Spleen (tissue), 13 donors: ENCODE measurements at places on chromosomes 4 and X. TPM values are rescaled to one million over a fixed set of nuclear protein-coding genes. Genes with fewer than 3 reads are reported as not detected.

DNA sequence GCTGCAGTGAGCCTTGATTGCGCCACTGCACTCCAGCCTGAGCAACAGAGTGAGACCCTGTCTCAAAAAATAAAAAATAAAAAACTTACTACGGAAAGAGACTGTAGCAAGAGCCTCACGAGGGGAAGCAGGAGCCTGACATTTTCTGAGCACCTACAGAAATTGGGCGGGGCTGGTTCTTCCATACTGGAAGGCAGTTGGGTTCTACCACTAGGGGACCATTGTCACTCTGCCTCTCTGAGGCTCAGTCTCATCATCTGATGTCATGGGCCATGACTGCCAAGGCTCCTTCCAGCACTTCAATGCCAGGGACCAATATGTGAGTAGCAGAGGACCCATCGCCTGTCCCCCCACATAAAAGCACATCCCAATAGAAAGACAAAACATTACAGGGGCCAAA lies 8.2 kb downstream of the SH3KBP1 start:
- no peak for DNase-seq

HTN3 gene
- not detected for polyA plus RNA-seq

GRCh38 chrX:51891821-51892551 lies 1.4 kb upstream of the MAGED1 start:
- DNase-seq, result no peak

- no peak for DNase-seq
Measured at GRCh38 chr4:7852568-7853185, 87.0 kb downstream of the AFAP1 start.

- no peak for DNase-seq
Measured at GRCh38 chr4:146932116-146932515, 13.5 kb downstream of the TTC29 start.

DNA sequence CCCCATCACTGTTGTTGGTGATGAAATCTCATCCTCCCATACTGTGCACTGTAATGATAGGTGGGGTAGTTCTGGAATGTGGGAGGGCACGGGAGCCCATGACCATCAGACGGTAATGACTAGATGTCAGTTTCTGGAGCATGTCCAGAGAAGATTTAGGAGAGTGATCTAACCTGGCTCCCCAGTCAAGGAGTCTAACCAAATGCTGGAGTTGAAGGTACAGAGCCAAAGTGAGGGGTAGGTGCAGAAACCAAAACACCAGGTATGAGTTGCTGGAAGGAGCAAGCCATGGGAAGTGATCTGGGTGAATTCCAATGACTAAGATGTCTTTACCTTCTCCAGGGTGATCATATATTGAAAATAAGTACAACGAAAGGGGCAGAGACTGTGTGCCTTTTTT lies 296.9 kb downstream of the INPP4B start:
- no peak for DNase-seq

DNA sequence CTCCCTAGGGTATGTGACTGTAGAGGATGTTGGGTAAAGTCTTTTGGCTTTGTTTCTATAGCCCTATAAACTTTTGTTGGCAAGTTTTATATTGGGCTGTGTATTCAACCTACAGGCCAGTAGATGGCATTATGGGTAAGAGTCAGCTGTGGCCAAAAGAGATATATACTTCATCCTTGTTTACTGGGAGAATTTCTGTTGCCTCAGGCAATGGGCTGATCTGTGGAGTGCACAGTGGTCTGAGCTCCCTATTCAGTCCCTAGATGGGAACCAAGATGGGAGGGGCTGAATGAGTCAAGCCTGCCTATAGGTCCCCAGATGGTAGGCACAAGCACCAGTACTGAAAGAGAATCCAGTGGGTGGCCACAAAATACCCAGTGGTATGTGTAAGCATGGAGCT lies 580.6 kb downstream of the EPHA5 start:
- DNase-seq, result no peak

STPG2 gene
- polyA plus RNA-seq, result 0.03 TPM

PLA2G12A gene
- polyA plus RNA-seq, result 4.1 TPM

FGFBP1 gene
- 0.08 TPM for polyA plus RNA-seq

GRCh38 chr4:1208266-1208961 lies 36.0 kb upstream of the SPON2 start:
- peak; percentile 81 for DNase-seq

BBS12 gene
- polyA plus RNA-seq, result 0.91 TPM

LRCH2 gene
- polyA plus RNA-seq, result 1.6 TPM

HMGB3 gene
- polyA plus RNA-seq, result 5.4 TPM

MXRA5 gene
- polyA plus RNA-seq, result 0.49 TPM

DNA sequence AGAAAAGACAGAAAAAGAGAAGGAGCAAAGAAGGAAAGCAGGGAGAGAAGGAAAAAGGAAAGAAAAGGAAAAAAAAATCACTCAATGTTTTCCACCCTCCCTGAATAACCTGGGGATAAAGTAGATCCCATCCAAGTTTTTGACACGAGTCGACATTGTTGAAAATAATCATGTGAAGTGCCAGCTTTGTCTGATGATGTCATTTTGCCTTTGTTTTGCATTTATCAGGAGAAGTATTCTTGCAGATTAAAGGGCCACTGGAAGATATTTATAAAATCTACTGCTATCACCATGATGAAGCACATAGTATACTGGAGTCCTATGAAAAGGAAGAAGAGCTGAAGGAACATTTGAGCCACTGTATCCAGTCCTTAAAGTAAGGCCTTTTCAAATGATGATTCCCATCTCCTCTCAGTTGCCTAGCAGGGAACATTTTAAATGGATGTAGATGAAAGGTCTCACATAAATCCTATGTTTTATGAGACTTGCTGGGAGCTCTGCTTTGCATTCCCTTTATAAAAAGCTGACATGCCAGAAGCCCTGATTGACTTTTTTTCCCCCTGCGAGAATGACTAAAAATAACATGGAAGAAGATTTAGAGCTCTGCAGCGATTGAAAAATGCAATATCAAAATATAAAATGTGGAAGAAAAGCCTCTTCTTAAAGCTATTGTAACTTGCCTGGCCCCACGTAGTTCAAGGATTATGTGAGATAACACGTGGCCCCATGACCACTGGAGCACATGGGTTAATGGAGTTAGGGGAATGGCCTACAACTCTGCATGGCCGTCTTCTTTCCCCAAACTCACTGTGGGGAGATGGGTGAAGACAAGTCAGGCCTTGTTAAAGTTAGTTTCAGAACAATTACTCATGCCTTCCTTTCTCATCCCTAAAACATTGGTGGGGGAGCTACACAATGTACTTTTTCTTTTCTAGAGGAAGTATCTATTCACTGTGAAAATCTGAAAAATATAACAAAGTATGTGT lies 77.5 kb downstream of the INTS12 start:
- no peak for DNase-seq
